Kasumi-1 (cell line): ENCODE measurements at places on chromosomes 6 and 20.

GRCh38 chr6:15449011-15449410 is 203.1 kb downstream of the JARID2 start:
- DNase-seq: no peak

DNA sequence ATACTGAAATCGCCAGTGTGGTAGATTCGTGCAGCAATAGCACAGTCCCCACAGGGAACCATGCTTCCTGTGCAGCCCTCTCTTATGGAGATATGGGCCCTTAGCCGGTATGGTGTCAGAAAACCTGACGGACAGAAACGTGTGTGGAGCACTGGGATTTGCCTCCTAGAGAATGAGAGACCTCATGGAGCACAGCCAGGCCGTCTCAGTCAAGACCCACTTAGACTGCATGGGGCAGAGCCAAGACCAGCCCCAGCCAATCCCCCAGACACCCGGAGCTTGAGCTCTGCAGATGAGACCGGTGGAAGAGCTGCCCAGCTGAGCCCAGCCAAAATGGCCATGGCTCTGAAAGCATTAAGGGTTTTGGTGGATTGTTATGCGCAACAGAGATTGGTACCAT is 163.7 kb downstream of the DLL1 start:
- DNase-seq: no peak

DNA sequence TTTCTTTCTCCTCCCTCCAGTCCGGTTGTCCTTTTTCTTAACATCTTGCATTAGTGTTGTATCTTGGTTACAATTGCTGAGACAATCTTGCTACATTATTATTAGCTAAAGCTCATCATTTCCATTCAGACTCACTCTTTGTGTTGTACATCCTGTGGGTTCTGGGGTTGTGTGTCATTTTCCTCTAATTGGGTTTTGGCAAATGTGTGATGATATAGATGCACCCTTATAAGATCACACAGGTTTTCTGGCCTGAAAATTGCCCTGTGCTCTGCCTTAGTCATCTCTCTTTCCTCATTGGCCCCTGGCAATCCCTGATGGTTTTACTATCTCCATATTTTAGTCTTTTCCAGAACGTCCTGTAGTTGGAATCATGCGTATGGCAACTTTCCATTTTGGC is 60.1 kb downstream of the PPP1R14C start:
- DNase-seq: no peak

DNA sequence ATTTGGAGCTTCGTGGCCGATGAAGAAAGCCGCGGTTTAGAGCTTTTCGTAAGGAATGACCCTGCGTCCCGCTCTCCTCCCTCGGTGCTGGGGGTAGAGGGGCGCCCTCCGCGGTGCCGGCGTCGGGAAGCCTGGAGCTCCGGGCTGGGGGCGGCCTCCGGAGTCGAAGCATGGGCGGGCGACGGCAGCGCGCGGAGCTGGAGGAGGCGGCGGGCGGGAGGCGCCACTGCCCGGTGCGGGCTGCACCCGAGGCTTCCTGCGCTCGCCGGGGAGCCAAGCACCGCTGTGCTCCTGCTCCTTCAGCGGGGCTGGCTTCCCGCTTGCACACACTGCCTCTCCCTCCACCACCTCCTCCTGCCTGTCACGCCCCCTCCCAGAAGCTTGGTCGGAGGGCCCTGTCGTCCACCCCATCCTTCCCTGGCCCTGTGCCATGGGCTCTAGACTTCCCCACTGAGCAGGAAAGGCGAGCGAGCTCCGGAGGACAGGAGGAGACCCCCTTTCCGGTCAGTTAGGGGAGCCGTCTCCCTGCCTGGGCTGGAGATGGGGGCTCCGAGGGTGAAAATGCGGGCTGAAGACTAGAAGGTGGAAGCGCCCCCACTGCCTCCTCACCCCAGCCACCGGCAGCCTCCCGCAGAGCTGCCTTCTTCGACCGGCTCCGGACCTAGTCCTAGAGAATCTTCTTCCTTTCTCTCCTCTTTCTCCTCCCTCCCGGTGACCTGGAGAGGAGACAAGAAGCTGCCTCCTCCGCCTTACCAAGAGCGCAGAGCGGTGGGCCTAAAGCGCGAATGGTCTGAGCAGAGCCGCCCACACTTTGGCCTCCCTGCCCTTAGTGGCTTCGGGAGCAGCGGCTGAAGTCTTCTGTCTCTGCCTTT is 1.8 kb downstream of the CDH4 start:
- DNase-seq: no peak

DNA sequence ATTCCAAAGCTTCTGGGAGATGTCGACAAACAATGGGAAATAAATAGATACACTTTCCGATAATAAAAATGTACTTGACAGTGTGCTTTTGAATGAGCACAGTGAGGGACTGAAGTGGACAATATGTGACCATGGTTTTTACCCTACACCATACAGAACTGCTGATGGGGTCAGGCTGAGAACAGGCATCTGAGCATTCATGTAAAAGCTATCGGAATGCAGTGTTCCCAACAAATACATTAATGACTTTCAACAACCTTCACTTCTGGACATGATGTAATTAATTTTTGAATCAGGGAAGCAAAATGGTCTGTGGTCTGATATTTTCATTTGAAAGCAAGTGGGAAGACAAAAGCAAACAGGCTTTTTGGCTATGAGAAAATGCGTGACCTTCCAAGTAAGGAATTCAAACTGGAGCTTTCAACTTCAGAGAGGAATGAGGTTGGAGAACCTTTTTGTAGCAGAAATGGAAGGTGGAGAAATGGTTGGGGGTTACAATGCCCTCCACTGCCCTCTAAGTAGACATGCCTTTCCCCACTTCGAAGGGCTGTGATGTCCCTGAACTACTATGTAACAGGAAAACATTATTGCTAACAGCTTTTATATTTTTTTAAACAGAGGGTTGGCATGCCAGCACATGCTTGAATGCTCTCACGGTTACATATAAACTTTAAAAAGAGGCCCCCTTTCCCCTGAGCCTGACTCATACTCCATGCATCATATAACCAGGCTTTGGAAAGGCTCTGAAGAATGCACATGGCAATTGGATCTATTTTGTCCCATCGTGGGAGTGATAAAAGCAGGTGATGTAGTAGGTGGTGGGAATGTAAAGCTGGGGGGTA is 203.5 kb upstream of the CITED2 start:
- no peak for DNase-seq

DNA sequence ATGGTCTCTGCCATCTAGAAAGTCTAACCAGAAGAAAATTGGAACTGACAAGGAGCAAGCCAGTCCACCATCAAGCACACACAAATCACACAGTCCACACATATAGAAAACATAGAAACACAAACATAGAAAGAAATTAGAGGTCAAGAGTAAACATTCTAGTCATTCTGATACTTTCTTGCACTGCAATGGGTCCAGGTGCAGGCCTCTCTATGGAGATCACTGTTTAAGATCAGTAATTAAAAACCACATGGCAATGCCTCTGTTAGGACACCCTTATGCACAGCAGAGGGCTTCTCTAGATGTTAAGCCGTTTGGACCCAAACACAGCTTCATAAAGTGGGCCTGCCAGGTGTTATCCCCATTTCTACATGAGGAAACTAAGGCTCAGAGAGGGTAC is 42.8 kb upstream of the SLC22A23 start:
- no peak for DNase-seq

GRCh38 chr6:78611886-78612480 is 255.4 kb upstream of the IRAK1BP1 start:
- DNase-seq: peak; percentile 36

DNA sequence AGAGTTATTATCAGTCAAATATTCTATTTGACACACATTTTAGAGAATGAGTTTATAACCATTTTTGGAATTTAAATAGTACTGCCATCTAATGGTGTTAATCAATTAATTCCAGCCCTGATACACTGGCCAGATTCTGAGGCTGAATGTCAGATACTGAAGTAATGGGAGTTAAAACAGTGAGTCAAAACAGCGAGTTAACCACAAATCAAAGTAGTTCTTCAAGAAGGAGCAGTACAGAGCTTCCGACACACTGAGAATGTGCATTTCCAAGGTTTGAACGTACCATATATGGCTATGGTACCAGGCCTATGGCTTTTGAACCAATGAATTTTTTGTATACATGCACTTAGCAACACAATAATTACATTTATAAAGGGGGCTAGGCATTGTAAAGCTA is 11.3 kb upstream of the CEP43 start:
- no peak for DNase-seq

GRCh38 chr6:95279616-95280015 is 297.7 kb upstream of the MANEA start:
- DNase-seq: no peak

DNA sequence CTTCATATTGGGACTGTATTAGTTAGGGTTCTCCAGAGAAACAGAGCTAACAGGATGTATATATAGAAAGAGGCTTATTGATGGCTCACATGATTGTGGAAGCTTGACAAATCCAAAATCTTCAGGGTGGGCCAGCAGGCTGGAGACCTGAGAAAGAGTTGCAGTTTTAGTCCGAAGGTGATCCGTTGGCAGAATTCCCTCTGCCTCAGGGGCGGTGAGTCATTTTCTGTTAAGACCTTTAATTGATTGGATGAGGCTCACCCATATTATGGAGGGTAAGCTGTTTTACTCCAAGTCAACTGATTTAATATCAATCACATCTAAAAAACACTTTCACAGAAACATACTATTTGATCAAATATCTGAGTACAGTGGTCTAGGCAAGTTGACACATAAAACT is 113.6 kb downstream of the FLRT3 start:
- no peak for DNase-seq

- no peak for DNase-seq
These were observed 5.9 kb downstream of the ZNF292 start for GRCh38 chr6:87161299-87161698.

DNA sequence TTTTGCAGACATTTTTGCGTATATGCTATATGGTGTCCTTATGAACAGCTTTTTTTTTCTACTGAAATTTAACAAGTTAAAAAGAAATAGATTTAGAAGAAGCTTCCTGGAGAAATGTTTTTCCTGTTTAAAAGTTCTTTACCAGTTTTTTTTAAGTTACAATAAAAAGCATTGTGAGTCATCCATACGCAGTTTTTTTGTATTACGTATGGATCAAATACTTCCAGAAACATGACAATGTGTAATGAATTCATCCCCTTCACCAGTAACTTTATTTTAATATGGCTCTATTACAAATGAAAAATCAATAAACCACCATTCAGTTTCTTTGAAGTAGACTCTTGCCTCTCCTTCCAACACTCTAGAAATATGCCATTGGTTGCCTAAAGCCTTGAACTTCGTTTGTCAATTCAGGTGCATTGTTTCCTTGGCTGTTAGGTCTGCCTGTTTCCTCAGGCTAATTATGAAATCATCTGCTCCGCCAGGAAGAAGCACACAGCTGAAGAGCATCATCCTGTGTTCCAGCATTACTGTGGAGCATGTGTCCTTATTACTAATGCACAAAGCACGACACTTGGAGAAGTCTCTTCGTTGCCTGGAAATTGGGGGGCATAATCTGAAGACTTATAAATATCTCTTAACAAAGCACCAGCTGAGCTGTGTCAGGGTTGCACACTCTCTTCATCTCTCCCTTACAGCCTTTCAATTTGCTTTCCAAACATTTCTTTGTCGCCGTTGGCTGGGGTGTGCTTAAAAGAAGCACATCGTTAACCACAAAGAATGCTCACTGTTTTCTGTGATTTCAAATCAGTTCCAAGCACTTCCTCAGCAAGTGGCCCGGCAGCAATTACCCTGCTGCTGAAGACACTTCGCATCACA is 9.6 kb downstream of the MOXD1 start:
- no peak for DNase-seq

DNA sequence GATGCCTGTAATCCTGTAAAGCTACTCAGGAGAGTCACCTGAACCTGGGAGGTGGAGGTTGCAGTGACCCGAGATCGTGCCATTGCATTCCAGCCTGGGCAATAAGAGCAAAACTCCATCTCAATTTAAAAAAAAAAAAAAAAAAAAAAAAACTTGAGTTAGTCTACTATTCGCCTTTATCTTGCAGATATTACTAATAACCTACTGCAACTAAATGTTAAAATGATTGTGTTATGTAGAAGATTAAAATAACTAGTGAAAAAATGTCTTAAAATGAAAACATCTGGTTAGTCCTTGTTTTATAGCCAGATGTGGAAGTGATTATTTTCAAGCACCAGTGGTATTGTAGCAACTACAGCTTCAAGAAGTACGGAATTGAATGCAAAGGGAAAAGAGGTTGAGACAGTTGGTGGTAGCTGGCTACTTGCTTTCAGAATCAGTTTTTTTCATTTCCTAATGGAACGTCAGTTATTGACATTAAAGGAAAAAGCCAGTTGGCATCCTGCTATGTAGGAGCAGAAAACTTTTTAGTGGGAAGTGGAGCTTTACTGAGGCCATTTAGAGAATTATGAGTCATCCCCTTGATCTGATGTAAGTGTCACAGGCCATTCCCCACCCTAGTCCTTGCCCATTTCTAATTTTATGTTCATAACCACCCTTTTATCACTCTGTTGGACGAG is 43.8 kb upstream of the DYNLRB1 start:
- peak; percentile 7 for DNase-seq

- DNase-seq: no peak
These were observed 96.2 kb downstream of the CRYBG1 start for GRCh38 chr6:106456756-106457155.

- DNase-seq: no peak
These were observed 86.6 kb downstream of the SESN1 start for GRCh38 chr6:109008054-109008453.

DNA sequence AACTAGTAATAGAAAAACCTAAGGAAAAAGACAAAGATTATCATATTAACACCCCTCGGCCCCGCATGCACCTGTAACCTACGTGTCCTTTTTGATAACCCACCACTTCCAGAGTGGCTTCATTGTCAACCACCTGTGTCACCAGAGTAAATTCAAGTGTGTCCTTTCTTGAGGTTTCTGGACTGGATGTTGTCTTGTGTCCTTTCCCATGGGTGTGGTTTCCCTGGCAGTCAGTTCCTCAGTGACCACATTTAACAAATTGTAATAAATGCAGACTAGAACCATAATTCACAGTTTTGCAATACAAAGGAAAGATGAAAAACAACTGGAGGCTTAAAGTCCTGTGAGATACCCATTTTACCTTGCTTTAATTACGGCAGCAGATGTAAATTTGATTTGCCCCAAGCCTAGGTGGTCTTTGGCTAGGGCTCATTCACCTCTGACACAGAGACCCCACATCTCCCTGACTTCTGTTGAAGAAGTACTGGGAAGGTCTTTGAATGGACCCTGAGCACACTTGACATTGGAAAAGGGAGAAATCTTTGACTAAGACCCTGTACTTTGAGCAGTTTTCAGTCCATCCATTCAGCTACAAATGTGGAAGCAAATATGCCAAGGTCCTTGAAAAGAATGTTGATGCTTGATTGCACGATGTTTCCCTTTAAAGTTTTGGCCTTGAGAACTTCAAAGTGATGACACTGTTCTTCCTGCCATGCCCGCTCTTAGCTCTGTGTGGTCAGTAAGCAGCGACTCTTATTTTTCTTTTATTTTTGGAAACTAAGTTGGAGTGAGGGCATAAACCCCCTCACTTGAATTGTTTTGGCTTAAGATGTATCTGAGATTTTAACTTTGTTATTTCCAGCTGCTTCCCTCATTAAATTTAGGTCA is 232.4 kb downstream of the UST start:
- no peak for DNase-seq

GRCh38 chr6:142275236-142276006 is 26.4 kb upstream of the ADGRG6 start:
- no peak for DNase-seq
